ENCODE measurements at places on chromosomes 16 and 17. TPM values are rescaled to one million over a fixed set of nuclear protein-coding genes. Genes with fewer than 3 reads are reported as not detected.
A peak's percentile ranks its signal among the peaks of the same experiment; 100 is the strongest.

- no peak overlapping the region for H3K4me3 ChIP-seq
- peaks cover 6% of the 10 kb centered on the region for H3K27me3 ChIP-seq
- DNase-seq = peak; percentile 43
- H3K4me1 ChIP-seq = no peaks in the 10 kb centered on the region
- no peak overlapping the region for H3K27ac ChIP-seq
Measured at GRCh38 chr17:39761861-39762496, 24.2 kb downstream of the GRB7 start.

FAHD1 gene
- total RNA-seq = 16.2 TPM

DNA sequence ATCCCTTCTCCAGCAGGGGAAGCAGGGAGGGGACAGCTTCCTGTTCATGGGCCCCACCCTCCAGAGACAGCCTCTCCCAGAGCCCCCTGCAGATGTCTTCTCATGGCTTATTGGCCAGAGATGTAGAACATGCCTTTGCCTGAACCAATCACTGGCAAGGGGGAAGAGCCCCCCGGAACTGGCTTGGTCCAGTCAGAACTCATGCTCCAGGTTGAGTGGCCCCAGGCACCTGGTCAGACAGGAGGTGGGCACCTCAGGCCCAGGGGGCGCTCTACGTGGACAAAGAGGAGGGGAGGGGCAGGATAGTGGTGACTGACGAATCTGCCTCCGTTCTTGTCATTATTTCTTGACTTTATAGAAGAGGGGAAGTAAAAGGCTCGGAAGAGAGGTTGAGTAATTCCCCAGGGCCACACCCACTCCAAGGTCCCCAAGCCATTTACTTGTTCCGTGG is 23.6 kb downstream of the RAB11FIP4 start:
- H3K27me3 ChIP-seq = no peaks in the 10 kb centered on the region
- no peak overlapping the region for H3K27ac ChIP-seq
- DNase-seq = peak; percentile 79
- no peaks in the 10 kb centered on the region for H3K36me3 ChIP-seq
- no peaks in the 10 kb centered on the region for H3K4me1 ChIP-seq
- H3K4me3 ChIP-seq = no peak overlapping the region

GRCh38 chr17:703081-703875 is 11.4 kb downstream of the VPS53 start:
- no peak for DNase-seq
- H3K27ac ChIP-seq = no peak overlapping the region
- no peak overlapping the region for H3K4me3 ChIP-seq
- H3K36me3 ChIP-seq = peaks cover 13% of the 10 kb centered on the region
- no peaks in the 10 kb centered on the region for H3K27me3 ChIP-seq

- H3K36me3 ChIP-seq = no peaks in the 10 kb centered on the region
- H3K27ac ChIP-seq = no peak overlapping the region
- no peaks in the 10 kb centered on the region for H3K27me3 ChIP-seq
Measured at GRCh38 chr17:56744721-56745120, 89.0 kb downstream of the C17orf67 start.

All from endodermal cell (in vitro differentiated cells).